Activated CD4-positive, alpha-beta memory T cell treated with anti-CD3 and anti-CD28 coated beads for 36 hours (primary cell): ENCODE measurements at places on chromosomes 3 and 15.

GRCh38 chr3:24240306-24240705 lies 254.3 kb downstream of the THRB start:
- DNase-seq, result no peak

DNA sequence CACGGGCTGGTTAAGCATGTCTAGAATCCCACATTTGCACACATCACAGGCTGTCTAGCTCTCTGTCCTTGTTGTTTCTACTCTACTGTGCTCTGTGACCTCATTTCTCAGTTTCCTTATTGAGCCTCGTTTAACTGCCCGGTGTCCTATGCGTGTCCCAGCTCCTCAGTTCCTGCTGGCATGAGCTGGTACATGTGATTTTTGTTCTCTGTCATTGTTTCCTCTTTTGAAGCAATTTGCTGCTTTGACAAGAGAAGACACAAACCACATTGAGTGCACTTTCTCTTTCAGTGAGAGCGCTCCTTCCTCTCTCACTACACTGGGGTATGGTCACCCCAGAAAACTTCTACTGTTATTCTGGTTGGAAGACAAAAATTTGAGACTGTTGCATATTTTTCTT lies 563.5 kb downstream of the PDCD6IP start:
- DNase-seq, result no peak

DNA sequence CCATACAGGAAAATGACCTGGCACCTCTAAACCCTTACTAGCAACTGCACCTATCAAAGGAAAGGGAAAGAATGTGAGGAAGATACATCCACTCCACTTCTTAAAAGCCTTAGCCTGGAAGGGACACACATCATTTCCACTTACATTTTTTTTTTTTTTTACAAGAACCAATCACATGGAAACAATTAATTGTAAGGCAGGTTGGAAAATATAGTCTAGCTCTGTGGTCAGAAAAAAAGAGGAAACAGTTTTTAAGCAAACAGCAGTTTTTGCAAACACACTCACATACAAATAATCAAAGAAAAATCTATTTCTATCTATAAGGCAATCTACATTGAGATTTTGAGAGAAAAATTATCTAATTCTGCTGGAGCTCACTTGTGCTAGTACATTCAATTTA lies 98.9 kb upstream of the SPRED1 start:
- DNase-seq, result no peak

GRCh38 chr3:133472242-133472641 lies 72.4 kb downstream of the BFSP2 start:
- DNase-seq, result no peak

- DNase-seq, result no peak
These were observed 39.8 kb downstream of the TSC22D2 start for GRCh38 chr3:150447631-150448465.

GRCh38 chr3:133649486-133650068 lies 12.2 kb downstream of the TOPBP1 start:
- DNase-seq, result no peak

GRCh38 chr3:127224118-127224517 lies 31.2 kb downstream of the PRR23E start:
- DNase-seq, result no peak

DNA sequence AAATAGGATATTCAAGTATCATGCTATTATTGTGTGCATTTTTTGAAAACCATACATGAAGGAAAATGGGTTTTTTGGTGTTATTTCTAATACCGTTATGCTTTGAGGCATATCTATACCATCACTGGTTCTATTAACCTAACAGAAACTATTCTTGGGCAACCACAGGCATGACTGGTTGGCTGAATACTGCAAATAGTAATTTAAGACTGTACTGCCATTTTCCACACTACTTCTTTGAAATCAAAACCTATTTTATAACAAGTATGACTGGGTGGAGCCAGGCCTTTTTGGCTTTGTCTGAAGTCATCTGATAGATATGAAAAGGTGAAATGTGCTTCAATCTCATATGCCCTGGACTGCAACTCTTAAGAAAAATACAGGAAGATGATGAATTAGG lies 115.1 kb downstream of the ULK4 start:
- no peak for DNase-seq

- no peak for DNase-seq
These were observed 78.7 kb downstream of the SLC9A9 start for GRCh38 chr3:143769616-143770015.

- DNase-seq, result no peak
These were observed 241.1 kb downstream of the ZNF621 start for GRCh38 chr3:40765884-40766283.

DNA sequence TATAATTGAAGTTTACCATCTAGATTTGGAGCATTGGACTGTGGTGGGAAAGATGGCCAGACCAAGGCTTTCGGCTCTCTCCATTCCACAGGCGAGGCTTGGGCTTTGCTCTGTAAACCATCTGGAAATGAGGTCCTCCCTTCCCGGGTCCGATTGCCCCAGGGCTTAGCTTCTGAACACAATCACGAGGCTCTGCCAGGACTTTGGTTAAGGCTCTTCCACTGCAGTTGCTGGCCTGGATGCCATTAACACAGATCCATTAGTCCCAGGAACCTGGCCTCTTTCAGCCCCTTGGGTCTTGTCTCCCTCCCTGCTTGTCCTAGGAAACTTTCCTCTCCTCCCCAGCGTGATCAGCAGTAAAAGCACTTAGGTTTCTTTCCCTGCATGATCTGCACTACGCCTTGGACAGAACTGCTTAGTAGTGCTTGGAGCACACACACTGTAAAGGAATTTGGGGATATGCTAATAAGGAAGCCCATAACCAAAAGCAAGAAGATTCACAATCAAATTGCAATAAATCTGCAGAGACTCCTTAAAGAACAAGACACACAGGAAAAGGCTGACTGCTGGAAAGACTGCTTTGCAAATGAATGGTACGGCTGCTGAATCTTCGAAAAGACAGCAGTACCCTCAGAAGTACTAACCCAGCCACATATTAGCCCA lies 154.3 kb downstream of the ECT2 start:
- DNase-seq, result no peak

DNA sequence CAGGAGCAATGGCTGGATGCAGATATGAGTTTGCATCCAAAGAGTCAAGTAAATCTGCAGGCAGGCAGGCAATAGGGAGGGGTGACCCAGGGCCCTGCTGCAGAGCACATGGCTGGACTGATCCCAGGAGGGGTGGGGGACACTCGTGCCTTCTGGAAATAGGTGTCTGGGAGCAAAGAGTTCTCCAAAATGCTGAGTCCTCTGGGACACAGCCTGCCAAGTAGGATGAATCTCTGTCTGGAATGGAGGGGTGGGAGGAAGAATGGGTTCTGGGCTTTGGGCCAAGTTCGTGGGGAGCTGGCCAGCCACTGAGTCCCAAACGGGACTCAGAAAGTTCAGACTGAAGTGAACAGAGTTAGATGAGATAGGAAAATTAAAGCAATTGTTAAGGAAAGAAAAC lies 214.5 kb downstream of the MTHFS start:
- no peak for DNase-seq

GRCh38 chr15:70451821-70452653 lies 311.3 kb downstream of the UACA start:
- peak; percentile 55 for DNase-seq

DNA sequence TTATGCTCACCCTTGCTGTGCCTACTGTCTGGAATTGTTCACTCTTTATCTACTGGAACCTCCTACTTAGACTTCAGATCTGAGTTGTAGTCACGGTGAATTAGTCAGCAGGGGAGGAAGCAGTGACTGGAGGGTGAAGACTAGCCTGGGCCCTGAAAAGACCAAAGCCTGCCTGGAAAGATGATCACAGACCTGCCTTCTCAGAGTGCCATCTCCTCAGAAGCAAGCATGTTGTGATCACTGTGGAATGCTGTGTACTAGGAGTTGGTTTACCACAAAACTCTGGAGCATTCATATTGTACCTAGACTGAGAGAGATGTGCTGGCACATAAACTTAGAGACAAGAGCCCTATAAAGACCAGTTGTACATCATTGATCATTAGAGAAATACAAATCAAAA lies 100.7 kb upstream of the SCN10A start:
- no peak for DNase-seq

GRCh38 chr3:167615030-167615429 lies 38.7 kb downstream of the WDR49 start:
- no peak for DNase-seq

- DNase-seq, result no peak
These were observed 219.6 kb downstream of the THSD4 start for GRCh38 chr15:71334873-71335272.

DNA sequence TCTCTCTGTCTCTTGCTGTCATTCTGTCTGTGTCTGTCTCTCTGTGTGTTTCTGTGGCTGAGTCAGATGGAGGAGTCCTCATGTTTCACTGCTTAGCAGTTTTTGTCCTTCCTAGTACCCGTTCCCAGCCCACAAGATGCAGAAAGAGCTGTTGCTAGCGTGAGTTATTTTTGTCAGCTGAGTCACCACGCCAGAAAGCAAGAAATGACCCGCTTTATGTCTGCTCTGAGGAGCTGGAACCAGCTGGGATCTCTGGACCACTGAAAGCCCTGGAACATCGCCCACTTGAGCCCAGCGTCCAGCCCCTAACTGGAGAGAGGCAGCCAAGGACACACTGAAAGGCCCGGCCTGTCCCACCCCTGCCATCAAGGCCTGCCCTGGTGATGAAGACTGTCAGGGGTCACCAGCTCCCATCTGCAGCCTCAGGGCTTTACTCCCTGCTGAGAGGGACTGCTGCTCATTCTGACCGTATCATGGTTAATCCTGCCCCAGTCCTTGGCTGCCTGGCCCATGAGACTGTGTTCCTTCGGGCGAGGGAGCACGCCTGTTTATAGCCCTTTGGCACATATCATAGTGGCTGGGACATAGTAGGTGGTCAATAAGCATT lies 101.7 kb upstream of the TPM1 start:
- DNase-seq, result peak; percentile 58

DNA sequence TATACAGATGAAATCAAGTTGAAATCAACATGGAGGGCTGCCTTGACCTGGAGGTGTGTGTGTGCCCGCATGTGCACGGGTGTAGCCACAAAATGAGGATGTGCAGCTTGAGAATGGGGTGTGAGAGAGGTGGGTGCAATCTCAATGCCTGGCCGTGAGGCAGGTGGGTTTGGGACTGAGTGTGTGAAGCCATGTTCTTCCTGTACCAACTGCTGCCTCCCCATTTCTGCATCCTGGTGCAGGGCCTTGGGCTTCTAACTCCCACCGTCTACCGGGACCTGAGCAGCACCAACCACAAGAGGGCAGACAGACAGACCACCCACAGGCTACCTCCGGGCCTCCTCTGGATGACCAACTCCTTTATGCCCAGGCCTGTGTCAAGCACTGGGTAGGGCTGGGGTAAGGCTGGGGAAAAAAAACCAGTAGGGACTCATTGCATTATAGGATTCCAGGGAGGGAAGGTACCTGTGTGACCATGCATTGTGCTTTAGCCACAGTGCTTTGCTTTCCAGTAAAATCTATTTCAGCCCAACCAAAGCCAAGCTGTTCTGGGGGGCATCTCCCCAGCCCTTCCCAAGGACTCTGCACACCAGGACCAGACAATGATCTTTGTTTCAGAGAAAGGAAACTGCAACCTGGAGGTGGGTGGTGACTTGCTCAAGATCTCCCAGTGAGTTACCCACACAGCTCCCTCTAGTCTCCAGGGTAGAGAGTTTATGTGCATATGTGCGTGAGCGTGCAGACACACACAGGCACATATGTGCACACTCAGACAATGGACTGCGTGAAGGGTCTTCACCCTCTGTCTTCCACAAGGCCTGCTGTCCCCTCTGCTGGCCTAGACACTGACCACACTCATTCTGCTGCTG lies 162.2 kb upstream of the TLE3 start:
- DNase-seq, result peak; percentile 35

GRCh38 chr3:159813822-159814531 lies 174.7 kb upstream of the IL12A start:
- no peak for DNase-seq

DNA sequence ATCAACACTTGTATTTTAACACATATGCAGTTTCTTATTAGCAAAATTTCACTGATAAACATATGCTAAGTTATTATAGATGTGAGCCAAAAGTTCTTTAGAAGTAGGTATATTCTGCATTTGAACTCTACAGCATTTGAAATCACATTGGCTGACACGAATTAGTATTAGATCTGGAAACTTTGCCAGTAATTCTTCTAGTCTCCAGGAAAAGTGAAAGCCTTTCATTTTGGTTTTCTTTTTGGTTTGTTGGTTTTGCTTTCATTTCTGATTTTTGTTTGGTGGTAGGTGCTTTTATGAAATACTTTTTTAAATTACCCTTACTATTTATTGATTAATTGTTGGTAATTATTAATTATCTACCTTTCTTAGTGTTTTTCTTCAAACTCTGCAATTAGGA lies 72.9 kb downstream of the RBMS3 start:
- no peak for DNase-seq
